ENCODE measurements at places on chromosomes 5 and 9.

DNA sequence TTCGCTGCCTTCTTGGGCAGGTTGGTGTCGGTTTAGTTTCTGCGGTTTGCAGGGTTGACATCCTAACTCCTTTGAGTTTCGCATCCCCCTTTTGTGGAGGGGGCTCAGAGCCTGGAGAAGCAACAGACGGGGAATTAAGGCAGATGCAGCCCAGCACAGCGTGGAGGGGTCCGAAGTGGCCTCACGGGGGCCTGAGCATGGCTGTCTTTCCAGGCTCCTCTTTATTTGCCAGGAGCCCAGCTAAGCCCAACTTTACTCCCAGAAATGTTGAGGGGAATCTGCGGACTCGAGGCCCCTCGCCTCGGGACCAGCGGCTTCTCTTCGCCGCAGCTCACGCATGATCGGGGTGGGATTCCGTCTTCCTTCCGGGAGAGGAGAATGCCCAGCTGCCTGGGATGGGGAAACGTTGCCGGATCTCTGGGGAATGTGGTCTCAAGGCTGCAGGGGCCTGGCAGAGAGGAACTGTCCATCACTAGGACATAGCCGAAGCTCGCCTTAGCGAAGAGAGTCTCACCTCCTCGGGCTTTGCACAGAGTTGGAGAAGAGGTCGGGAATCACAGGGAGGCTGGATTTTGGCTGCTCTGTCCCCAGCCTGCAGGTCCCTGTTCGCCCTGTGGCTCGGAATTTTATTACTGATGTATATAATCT lies 1.3 kb downstream of the RAI14 start:
- no peak for DNase-seq

DNA sequence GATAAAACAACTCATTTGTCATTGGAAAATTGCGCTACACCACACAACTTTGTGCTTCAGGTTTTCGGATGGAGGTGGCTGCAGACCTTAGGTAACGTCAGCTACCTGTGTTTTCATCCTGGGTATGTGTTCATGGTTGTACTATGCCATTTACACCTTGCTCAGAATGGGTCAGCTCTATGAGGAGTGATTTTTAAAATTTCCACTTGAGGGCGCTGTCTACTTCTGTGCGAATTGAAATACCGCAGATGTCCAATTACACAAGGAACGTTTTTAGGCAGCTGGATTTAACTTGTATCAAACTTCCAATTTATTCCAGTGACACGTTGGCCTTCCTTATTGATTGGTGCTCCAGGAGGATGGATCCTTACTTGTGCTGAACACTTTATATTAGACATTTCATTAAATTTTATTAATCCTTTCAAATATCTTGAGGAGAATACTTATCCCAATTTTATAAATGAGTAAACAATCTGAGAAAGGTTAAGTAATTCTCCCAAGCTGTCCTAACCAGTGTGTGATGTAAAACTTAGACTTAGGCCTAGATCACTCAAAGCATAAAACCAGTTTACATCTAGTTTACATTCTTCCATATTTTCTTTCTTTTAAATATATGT lies 23.4 kb downstream of the DMRTA1 start:
- no peak for DNase-seq

GRCh38 chr5:158466191-158466590 lies 607.2 kb upstream of the CLINT1 start:
- no peak for DNase-seq

- DNase-seq = no peak
Measured at GRCh38 chr9:87657893-87658292, 68.0 kb upstream of the CTSL start.

GRCh38 chr5:38994324-38994927 lies 79.8 kb downstream of the RICTOR start:
- no peak for DNase-seq

- no peak for DNase-seq
Measured at GRCh38 chr5:75616371-75616881, 5.2 kb downstream of the ANKDD1B start.

GRCh38 chr9:2214707-2215106 lies 199.6 kb downstream of the SMARCA2 start:
- DNase-seq = no peak

DNA sequence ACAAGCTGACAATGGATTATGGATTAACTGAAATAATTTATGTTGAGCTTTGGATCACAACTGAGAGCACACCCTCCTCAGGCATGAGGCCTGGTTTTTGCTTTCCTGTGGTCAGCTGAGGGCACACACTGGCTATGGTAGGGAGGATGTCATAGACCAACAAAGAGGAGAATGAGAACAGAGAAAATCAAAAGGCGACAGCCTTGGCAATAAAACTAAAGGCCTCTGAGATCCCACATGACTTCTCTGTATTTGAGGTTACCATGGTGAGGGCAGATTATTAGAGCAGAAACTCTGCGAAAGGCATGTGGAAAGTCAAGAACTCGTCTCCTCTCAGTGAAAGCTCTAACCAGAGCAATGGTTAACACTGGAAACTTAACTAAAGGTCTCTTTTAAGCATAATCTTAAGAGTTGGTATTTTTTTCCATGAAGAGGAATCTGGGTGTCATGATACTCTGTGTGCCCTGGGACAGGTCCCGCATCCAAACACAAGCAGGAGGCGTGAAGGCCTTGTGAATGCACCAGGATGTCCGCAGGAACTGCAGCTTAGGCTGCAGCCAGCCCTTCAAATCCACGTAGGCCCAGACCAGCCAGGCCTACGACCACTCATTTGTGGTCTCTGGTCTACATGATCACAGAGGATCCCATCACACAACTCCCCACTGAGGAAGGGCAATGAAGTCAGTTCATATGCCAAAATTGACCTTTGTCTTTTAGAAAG lies 12.4 kb upstream of the MEIKIN start:
- DNase-seq = no peak

GRCh38 chr9:77977210-77977611 lies 54.4 kb downstream of the GNAQ start:
- DNase-seq = no peak

GRCh38 chr5:126368239-126368812 lies 54.9 kb upstream of the GRAMD2B start:
- no peak for DNase-seq

- no peak for DNase-seq
Measured at GRCh38 chr5:58156361-58156760, 303.5 kb downstream of the PLK2 start.

DNA sequence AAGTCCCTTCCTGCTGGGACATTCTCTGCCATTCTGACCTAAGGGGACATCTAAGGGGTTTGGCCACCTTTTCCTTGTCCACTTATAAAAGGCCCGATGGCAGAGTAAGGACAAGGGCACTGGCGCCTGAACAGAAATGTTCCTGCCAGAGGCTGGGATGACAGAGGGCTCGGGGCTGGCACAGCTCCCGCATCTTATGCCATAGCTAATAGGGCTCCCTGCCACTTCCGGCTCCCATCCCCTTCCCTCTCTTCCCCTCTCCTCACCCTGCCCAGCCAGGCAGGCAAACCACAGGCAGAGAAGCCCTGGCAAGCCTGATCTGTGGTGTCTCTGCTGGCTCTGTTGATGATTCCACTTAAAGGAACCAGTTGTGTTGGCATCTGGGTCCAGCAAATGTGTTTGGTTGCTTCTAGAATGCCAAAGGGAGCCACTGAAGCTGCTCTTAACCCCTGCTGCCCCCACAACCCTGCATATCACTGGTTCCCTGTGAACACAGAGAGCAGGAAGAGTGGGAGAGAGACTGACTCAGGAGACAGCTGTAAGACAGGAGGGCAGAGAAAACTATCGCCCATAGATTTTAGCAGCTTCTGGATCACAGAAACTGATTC lies 18.4 kb upstream of the ADRA1B start:
- DNase-seq = no peak

DNA sequence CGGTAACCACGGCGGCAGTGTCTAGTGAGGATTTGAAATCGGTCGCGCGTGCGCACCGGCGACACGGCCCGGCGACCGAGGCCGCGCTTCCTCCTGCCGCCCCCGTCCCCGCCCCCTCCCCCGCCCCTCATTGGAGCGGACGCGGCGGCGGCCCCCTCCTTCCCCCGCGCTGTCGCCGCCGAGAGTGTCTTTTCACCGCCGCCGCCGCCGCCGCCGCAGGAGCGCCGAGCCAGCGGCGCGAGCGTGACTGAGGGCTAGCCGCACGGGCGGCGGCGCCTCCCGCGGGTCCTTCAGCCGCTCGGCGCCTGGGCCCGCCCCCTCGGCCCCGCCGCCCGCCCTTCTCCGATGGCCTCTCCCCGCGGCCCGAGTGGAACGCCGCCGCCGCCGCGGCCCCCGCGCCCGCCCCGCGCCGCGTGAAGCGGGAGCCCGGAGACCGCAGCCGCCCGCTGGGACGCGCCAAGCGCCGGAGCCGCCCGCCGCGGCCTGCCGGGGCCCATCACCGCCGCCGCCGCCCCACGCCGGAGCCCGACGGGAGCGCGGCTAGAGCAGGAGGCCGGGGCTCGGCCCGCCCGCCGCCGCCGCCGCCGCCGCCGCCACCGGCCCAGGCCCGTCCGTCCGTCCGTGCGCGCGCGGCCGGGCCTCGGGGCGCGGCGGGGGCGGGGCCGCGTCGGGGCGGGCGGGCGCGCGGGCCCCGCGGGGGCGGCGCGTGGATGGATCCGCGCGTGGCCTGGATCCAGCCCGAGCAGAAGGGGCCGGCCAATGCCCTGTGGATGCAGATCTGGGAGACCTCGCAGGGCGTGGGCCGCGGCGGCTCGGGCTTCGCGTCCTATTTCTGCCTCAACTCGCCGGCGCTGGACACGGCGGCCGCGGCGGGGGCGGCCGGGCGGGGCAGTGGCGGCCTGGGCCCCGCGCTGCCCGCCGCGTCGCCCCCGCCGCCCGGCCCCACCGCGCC lies at the start of gene TENT4A:
TENT4A (plus strand) TSS at position 159 of the 952 bp plus-strand sequence; CDS start at position 711, 552 bp downstream.
- DNase-seq = peak; percentile 97

DNA sequence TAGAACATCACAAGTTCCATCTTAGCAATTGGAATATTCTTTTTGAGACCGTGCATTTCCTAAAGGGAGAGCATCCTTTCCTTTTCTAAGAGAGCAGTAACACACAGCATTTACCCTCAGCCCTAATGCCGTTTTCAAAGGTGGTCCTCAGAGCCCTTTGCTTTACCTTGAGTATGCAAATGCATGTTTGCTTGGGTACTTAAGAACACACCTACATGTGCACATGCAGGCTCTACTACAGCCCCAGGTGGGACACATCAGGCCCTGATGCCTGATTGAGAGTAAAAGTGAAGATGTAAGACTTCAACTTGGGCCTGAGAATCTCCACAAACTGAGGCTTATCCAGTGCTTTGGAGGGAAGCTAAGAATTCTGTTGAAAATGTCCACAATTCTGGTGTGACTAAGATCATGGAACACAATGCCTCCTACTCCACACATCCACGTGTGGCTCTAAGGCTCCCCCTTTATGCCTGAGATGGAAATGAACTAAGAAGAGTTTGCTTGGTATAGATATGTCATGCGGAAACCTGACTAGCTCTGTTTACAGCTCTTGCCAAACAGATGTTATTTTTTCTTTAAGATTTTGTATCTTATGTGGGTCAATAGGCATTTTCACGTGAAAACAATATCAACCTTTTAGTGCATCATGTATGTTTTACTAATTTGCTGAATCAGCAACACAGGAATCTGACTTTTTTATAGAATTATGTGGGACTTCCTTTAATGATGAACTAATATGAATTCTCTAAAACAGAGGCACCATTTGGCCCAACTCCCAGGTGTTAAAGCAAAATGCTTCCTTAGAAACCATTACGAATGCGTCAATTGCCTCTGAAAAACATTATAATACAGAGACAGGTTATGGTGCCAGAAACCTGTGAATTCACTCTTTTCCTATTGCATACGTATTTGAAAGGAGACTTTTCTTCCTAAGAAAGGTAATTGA lies 48.9 kb upstream of the SLC2A8 start:
- no peak for DNase-seq

DNA sequence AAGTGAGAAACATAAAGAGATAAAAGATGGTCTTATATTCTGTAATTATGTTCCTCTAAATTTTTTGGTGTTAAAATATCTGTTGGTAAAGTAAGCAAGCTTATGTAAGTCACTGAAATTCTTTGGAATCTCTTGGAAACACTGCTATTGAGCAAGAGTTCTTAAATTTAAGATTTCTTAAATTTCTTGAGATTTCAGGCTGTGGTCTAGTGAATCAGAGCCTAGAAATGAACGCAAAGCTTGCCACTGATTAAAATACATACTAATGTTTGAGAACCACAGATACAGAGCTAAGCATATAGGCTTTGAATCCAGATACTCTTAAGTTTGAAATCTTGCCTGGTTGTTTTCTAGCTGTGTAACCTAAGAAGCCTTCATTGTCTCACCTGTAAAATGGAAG lies 133.4 kb downstream of the TRPM3 start:
- DNase-seq = no peak

- no peak for DNase-seq
Measured at GRCh38 chr5:89929173-89929572, 480.4 kb downstream of the CETN3 start.

DNA sequence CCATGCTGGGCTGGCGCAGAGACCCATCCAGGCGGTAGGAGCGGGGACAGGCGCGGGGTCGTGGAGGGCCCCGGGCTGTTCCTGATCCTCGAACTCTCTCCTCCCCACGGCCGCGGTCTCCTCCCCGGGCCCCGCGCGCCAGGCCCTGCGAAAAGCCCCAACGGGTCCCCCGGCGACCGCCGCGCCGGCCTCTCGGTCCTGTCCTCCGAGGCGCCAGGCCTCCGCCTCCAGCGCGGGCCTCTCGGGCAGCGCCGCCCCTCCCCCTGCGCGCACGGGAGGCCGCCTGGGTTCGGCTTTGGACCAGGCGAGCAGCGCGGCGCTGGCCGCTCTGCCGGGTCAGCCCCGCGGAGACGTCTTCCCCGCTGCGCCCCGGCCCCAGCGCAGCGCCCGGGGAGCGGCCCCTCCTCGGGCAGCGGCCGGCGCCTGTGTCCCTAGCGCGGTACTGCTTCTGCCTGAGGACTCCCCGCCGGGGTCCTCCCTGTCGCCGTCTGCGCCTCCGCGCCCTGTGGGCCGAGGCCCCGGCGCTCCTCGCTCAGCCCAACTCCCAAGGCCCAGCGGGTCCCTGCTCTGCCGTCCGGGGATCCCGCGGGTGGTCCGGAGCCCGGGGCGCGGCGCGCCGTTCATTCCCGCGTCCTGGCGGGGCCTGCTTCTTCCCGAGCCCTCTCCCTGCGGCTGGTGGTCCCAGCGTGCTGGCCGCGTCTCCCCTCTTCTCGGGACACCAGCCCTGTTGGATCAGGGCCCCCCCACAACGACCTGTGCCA lies 13.4 kb downstream of the COL23A1 start:
- no peak for DNase-seq

GRCh38 chr5:7075470-7075869 lies 320.5 kb upstream of the ADCY2 start:
- no peak for DNase-seq

- no peak for DNase-seq
Measured at GRCh38 chr5:78025540-78025939, 249.4 kb upstream of the TBCA start.

- no peak for DNase-seq
Measured at GRCh38 chr9:80509358-80509757, 937.6 kb downstream of the TLE4 start.

GRCh38 chr9:129225815-129226214 lies 47.8 kb upstream of the IER5L start:
- no peak for DNase-seq

- DNase-seq = no peak
Measured at GRCh38 chr5:56851258-56851941, 36.1 kb downstream of the MAP3K1 start.

GRCh38 chr5:115068239-115069086 lies 101.2 kb downstream of the TRIM36 start:
- DNase-seq = no peak

GRCh38 chr5:181189962-181190710 lies 14.9 kb downstream of the TRIM7 start:
- DNase-seq = no peak

GRCh38 chr5:9627541-9627940 lies 2.6 kb downstream of the TAS2R1 start:
- DNase-seq = no peak

GRCh38 chr5:92653730-92654461 lies 927.1 kb downstream of the NR2F1-AS1 start:
- no peak for DNase-seq

GRCh38 chr5:80408484-80409366 lies 861 bp downstream of the ZFYVE16 start:
- no peak for DNase-seq
